ENCODE measurements at places on chromosomes 11 and 22.

DNA sequence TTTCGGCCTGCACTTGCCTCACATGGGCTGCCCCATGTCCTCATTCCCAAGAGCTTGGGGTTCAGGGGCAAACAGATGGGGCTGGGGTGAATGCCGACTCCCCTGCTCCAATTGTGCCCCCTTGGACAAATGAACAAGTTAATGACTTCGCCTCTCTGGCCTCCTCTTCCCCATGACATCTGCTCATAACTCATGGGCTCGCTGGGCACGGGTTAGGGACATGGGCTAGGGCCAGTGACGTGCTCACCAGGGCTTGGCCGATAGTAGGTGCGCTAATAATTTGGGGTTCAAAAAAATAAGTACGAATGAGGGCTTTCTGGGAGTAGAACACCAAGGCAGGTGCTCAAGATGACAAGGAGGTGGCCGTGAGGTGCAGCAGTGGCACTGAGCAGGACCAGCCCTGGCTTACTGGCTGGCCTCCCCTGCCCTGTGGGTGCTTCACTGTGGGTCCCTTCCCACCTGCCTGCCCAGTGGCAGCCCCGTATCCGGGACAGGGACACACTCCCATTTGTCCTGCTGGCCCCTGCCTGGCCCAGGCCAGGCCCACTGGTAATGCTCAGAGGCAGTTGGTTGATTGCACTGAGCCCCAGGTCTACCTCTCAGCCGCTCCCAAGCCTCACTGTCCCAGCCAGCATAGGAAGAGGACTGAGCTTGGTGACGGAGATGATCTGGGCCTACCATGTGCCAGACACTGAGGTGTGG, 12.3 kb downstream of the CBX6 start:
- DNase-seq: no peak

- no peak for DNase-seq
Measured at GRCh38 chr22:24554313-24555164, at the start of gene GUCD1. Gene GUCD1 (minus strand): TSS chr22:24555138. CDS start chr22:24554991, 147 bp downstream.

DNA sequence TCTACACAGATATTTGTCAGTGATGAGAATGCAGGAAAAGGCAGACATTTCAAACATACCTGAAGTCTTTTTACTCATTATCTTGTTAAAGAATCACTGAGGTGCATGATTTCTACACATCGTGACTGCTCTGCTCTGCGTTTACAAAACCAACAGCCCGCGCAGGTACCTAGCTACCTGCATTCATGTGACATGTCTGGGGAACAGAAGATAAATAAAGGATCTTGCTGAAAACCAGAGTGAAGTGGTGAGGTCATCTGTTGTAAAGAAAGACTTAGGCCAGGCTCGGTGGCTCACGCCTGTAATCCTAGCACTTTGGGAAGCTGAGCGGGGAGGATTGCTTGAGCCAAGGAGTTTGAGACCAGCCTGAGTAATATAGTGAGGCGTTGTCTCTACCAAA, 15.7 kb downstream of the ASPHD2 start:
- no peak for DNase-seq

DNA sequence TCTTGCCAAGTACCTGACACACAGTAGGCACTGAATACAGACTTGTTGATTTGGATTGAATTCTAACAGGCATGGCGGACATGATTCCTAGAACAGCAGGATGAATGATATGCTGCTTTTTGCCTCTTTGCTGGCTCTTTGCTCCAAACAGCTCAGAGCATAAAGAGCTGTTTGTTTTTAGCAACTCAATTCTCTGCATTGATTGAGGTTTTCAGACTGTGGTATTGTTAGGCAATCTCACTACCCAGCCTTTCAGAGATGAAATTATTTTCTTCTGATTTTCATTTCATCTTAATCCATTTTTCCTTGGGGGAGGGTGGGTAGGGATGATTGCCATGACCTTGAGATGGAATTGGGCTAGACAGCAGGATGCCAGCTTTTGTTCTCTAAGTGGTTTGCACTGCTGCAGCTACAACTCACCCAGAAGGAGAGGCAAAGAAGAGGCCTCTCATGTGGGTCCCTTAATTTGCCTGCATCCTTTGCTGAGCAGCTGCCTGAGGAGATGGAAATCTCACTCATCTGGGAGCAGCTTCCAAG, 20.5 kb downstream of the COA4 start:
- no peak for DNase-seq

DNA sequence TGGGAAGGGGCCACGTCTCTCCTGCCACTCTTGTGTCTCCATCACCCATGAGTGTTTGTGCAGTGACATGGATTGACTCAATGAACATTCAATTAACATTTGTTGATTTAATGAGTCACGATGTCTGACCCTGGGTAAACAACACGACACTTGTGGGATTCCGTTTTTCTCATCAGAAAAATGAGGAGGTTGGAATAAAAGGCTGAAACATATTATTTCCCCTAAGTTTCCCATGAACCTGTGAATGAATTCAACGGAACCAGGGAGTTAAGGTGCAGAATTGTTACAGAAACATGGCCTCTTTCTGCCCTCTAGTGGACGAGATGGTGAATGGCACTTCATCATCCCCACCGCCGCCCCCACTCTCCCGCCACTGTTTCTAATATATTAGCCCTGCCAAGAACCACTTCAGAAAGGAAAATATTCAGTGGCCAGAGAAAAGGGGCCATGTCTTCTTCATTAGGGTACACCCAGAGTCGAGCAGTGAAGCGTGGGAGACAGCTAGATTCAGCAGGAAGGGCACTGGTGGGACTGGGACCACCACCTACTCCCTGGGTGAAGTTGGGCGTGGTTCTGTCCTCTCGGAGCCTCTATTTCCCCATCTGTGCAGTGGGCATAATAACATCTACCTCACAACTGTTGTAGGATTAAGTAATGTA, 46.3 kb upstream of the SYT13 start:
- no peak for DNase-seq

DNA sequence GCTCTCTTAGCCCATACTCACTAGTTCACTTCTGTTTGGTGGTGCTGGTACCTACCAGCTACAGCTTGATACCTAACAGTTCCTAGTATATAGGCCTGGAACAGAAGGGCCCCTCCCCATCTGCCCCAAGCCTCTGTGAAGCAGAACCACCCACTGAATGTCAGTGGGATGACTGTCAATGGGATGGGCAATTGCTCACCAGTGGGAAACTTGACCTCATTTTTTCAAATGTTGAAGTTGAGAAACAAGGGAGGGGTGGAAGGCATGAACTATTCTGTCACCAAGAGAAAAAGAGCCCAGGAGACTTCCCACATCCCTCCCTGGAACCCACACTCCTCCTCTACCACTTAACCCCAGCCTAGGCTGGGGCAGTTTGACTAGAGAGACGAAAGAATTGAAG, at the start of gene NLRP10:
Gene NLRP10, minus strand, starts transcription at position 62 of the 400 bp plus-strand sequence. CDS start 1,952 bp downstream, outside the sequence.
- DNase-seq: no peak

DNA sequence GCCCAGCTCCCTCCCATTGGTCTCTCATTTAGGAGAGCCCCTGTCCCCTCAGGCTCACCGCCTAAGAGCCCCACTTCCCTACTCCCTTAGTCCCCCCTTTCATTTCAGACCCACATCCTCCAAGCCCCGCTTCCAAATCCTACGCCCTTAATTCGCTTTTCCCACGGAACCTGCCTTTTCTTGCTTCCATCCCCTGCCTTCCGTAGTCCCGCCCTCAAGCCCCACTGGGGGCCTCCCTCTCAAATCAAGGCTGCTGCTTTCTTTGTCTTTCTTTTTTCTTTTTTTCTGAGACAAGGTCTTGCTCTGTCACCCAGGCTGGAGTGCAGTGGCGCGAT, 396 bp downstream of the CCDC157 start:
- DNase-seq: no peak

DNA sequence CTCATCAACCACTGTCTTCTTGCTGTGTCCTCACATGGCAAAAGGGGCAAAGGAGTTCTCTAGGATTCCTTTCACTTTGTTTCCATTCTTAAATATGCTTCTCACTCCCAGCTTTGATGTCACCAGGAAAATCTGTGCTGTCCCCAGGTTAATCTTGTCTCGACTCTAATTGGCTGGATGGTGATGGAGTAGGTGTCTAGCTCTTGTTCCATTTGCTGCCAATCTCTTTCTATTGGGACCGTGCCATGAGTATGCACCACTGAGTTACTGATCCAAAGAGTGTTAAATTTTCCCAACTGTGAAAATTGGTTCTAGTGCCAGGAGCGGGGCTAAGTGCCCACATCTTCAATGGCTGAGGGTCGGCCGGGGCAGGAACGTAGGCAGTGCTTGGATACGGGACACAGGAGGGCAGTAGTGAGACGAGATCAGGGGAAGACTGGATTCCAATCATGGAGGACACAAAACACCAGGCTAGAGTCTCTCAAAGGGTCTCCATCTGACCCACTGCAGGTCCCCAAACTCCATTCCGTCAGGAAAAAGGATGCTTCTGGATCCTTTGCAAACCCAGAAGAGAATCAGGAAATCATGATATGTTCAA, 47.7 kb upstream of the CSNK2A3 start:
- DNase-seq: no peak

- DNase-seq: no peak
Measured at GRCh38 chr11:96306933-96307775, 35.8 kb downstream of the MAML2 start.

DNA sequence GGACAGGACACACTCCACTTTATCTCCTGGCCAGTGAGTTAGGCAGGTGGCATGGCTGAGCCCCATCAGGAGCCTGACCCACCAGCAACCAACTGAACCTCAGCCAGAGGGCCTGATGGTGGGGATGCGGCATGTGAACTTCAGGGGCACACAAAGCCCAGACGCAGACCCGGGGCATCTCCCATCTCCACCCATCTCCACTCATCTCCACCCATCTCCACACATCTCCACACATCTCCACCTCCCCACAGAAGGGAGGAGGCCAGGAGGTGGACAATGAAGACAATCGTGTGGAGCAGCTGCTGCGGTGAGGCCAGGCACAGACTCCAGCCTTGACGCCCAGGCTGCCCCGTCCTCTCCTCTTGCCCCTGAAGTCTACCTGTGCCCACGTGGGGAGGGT, 340.8 kb downstream of the CTTN start:
- no peak for DNase-seq

DNA sequence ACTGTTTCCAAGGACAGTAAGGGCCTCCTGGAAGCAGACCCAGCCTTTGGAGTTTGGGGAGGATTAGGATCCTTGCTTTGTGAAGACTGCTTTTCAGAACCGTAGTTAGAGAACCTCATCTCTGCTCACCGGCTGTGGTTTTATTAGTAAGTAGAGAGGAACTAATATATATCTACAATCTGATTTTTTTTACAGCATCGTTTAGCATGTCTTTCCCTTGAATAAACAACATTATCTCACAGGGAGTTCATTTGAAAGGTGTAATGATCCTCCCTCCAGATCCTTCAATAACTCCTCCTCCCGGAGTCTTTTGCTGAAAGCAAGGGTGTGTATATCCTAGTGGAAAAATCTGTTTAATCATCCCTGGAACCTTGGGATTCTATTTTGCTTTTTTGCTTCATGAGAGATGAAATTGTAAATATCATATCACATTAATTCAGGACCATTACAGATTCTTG, 132.7 kb downstream of the DBX1 start:
- no peak for DNase-seq

- no peak for DNase-seq
Measured at GRCh38 chr22:40645579-40646197, 9.2 kb upstream of the MRTFA start.

DNA sequence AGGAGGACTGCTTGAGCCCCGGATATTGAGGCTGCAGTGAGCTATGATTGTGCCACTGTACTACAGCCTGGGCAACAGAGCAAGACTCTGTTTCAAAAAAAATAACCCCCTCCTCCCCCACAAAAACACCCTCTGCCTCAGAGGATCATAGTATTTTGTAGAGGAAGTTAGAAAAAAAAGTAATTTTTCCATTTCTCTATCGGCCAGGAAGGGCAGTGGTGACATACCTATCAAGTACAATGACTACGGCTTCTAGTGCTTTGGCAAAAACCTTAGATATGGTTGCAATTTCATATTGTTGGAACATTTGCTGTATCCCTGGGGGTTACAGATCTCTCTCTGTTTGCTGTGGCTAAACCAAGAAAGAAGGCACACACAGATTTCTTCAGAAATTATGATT, 28.9 kb downstream of the C2CD3 start:
- no peak for DNase-seq

DNA sequence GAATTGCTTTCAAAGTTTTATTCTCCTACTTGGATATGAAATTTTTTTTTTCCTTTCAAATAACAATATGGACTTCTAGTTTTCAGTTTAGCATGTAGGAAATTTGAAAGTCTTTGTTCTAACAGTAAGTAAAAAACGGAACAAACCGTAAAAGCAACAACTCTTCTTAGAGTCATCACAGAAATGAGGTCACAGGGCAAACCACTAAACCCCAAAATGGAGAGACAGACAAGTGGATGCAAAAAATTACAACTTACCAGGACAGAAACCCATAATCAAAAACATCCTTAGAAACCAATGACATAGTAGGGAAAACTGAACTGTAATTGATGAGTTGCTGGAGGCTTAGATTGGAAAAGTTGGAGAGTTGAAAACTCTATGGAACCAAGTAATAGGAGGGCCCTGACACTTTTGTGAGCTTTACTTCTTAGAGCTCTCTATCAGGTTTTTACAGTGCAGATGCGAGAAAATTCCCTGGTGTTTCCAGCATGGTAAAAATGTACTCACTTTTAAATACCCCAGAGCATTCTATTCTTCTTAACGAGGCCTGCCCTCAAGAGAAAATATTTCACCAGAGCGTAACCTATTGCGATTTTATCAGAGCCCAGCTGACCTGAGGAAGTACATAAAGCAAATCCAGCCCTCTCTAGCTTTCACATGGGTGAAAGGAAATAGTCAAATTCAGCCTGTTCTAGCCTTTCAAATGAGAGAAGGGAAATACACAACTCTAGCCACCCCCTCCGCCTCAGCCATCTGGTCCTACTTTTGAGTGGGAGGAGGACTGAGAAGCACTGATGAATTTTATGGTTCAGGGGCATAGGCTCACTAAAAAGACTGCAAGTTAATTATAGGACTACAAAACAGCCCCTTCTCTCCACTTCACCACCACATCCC, 39.1 kb downstream of the CASP12 start:
- no peak for DNase-seq

DNA sequence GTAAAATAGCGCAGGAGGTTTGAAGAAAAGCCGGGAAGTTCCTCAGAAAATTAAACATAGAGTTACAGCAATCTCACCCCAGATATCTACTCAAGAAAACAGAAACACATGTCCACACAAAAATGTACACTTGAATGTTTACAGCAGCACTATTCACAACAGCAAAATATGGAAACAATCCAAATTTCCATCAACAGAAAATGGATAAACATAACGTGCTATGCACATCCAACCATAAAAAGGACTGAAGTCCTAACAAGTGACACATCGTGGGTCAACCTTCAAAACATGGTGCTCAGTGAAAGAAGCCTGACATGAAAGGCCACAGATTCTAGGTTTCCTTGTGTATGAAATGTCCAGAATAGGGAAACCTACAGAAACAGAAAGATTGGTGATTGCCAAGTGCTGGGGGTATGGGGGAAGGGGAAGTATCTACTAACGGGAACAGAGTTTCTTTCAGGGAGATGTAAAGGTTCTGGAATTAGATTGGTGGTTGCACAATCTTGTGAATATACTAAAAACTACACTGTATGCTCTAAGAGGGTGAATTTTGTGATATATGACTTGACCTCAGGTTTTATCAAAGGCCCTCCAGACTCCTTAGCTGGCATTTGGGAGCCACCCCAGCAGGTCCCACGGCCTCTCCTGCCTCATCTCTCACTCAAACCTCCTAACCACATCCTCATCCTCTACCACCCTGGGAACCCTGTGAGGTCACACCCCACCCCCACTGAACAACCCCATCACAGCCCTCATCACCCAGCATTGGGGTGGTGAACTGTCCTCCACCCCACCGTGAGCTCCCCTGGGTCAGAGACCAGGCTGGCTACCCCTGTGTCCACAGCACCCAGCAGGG, 69.2 kb upstream of the PRR5 start:
- no peak for DNase-seq

- DNase-seq: no peak
Measured at GRCh38 chr11:79392161-79392560, 48.7 kb downstream of the TENM4 start.

GRCh38 chr11:111668980-111669379, 66.7 kb downstream of the SIK2 start:
- no peak for DNase-seq

Data from stimulated activated CD8-positive, alpha-beta memory T cell treated with anti-CD3 and anti-CD28 coated beads, Interleukin-15, amount 100 ng/mL, for 24 hours (primary cell).